Kidney glomerular epithelial cell (primary cell): ENCODE measurements at places on chromosomes 3 and 15.

GRCh38 chr3:8519774-8520448, 18.3 kb downstream of the LMCD1 start:
- DNase-seq = no peak

DNA sequence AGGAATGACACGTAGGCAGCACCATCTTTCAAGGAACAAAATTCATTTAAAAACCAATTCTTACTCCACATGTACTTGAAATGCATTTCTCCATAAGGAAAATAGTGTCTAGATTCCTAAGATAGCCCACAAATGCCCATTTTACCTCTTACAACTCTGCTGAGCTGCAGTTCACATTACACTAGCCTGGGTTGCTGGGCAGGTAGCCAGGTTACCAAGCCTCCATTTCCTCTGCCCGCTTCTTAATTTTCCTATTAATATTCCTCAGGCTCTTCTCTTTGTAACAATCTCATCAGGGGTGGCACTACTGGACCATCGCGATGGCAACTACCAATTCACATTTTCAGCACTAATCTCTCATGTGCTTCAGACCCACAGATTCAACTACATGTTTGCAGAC, 10.8 kb downstream of the ATP13A3 start:
- no peak for DNase-seq

- no peak for DNase-seq
Observed at GRCh38 chr3:127337911-127338531, 50.2 kb upstream of the PRR20G start.

GRCh38 chr15:32898414-32898813, 180.6 kb downstream of the GREM1 start:
- no peak for DNase-seq
